ENCODE measurements at places on chromosomes 2 and 18.

GRCh38 chr2:8314063-8314462, 367.8 kb upstream of the ID2 start:
- no peak for DNase-seq

DNA sequence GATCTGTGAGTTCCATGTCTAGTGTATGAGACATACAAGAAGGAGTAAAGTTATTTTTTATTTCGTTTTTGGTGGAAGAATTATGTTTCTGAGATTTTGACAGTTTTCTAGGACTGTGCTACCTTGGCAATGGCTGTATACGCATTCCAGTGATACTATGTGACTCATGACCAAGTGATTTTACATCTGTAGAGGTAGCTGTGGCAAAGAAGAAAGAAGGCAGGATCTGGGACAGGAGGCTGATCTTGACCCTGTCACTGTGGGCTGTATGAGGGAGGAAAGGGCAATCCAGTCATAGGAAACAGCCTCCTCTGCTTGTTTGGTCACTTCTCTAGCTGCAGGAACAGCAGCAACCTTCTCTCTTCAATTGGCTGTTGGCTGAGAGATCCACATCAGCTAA, 44.0 kb upstream of the PDCL3 start:
- no peak for DNase-seq

DNA sequence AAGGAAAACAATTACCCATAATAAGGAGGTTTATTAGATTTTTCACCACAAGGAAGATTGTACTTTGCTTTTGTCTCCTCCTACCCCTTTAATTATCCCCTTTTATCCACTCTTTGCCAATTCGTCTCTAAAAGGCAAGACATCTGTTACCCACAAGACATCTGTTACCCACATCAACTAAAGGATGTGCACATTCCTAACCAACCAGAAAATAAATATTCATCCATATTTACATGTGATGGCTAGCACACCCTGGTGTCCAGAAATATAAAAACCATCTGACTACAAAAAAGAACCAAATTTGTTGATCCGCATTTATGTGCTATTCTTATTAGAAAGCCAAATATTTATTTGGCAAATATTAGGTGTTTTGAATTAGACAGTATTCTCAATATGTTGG, 35.7 kb downstream of the ACVR1C start:
- no peak for DNase-seq

- no peak for DNase-seq
Observed at GRCh38 chr2:74593826-74594772, 39.6 kb downstream of the DOK1 start.

GRCh38 chr2:143694335-143694734, 565.1 kb downstream of the ARHGAP15 start:
- no peak for DNase-seq

DNA sequence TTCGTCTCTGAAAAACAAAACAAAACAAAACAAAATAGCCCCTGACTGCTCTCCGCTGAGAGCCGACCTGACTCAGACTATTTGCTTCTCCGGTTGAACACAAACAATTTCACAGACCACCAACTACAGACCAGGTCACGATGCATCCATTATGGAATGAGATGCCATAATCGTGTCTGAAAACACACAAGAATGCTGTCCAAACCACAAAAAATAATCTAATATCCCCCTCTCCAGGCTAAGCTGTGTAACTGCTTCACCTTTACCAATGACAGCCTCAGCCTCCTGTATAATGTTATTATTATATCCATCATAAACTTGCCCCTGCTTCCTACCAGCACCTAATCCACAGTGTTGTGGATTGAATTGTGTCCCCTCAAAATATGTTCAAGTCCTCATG, 114.7 kb downstream of the DNAH6 start:
- peak; percentile 1 for DNase-seq

All from forelimb muscle (tissue), 1 donor.